ENCODE measurements at places on chromosomes 12 and 14.

GRCh38 chr14:23136566-23137133 lies 17.6 kb upstream of the CEBPE start:
- no peak for DNase-seq

- DNase-seq: no peak
Observed at GRCh38 chr12:131920902-131921840, 7.9 kb upstream of the PUS1 start.

GRCh38 chr12:96263449-96263902 lies 69.3 kb downstream of the ELK3 start:
- DNase-seq: no peak

GRCh38 chr12:88144546-88145468 lies 2.7 kb downstream of the TMTC3 start:
- no peak for DNase-seq

DNA sequence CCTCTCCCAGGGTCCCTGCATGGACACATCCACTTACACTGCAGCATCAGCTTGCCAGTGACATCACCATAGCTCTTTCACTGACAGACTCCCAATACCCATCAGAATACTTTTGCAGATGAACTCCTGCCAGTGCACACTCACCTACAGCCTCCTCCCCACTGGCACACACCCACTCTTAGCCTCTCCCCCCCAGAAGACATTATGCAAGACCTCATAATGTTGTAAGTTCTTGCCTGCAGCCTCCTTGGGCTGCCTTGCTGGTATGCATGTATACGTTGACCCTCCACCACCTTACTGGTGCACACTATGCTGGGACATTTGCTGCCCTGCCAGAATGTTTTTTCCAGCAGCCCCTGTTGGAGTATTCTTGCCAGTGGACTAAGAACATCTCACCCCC lies 324.2 kb downstream of the AEBP2 start:
- DNase-seq: no peak

DNA sequence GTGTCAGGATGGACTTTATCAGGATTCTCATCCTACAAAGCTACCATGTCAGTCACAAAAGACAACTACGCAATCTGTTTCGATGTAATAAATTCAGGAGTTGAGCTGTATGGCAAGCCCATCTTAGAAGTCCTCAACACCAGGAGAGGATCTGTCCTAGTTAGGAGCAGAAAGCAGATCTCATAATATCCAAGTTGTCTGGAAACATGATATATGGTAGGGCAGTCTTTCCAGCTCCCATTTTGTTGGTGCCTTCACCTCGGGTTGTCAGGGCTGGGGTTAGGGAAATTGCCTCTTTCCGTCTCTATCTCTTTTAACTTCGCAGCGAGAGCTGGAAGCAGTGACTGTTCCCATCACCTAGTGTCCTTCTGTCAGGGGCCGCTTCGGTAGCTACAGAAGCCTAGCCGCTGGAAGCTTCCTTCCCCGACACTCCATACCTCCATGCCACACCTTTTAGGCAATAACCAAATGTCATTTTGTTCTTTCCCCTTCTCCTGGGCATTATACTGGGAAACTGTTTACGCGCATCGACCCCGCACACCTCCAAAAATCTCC lies 1.4 kb downstream of the NIN start:
- no peak for DNase-seq

DNA sequence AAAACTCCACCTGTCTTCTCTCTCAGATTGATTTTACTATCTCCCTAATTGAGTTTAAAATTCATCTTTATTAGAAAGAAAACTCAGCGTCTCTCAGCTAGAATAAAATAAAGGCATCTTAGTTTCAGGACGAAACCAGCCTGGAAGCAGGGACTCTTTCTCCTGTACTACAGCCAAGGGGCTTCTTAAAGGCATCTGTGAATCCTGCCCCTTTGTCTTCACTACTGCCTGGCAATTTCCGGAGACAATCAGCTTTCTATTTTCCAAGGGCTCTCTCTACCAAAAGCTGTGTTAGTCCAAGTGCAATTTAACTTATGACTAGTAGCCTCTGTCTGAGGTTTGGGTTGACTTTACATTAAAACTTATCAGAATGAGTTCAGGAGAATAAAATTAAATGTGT lies 623.3 kb upstream of the FOXG1 start:
- DNase-seq: no peak

GRCh38 chr12:111322336-111323250 lies 46.3 kb downstream of the PHETA1 start:
- DNase-seq: no peak

DNA sequence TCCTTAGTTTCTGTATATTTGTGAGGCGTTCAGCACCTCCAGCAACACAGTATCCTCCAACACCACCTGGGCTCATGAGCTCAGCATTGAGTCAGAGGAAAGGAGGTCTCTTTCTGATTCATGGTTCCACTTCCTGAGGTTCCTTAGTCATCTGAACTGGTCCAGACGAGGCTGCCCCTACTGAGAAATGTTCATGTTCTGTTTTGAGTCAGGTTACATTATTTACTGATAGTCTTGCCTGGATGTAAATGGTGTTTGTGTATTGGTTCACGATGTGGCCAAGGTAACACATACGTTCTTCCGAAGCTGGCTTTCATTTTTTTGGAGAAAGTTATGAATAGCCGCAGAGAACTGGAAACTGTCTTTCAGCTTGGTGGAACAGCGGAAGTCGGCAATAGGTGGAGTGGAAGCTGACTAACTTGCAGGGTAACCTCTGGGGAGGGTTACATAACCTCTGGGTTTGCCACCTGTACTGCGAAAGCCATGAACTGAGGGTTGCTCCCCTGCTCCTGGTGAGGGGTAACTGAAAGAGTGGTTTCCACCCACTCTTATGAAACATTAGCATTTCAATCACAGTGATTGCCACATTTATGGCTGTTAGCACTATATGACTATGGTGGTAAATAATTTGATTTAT lies 42.2 kb upstream of the MANSC4 start:
- DNase-seq: no peak

DNA sequence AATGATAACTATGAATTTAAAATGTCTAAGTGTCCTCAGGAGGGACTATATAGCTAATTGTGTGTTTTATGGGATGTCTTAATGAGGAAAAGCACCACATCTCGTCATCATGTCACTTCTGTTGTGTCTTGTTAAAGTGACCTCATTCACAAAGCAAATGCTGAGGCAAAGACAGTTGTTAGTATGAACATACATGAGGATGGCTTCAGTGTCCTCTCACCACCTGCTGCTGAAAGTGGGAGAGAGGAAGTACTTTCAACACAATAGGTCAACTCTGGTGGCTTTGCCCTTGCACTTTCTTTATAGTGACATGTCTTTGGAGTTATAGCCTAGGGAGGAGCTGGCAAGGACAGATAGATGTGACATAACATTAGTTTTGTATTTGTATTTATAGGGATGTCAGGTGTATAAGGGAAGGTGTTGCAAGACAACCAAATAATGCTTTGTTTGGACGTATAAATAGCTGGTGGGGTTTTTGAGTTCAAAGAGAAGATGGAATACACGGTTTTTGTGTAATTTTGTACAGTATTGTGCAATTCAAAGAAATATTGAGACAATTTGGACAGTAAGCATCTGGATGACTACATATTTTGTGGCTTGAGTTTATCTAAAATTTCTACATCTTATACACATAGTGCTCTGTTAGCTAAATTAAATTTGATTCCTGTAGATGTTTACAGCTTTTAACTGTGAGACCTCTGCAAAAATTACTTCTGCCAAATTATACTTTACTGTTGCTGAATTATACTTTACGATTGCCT lies 131.7 kb upstream of the ATP2B1 start:
- no peak for DNase-seq

- DNase-seq: no peak
Observed at GRCh38 chr12:94941440-94941862, 62.0 kb downstream of the NDUFA12 start.

DNA sequence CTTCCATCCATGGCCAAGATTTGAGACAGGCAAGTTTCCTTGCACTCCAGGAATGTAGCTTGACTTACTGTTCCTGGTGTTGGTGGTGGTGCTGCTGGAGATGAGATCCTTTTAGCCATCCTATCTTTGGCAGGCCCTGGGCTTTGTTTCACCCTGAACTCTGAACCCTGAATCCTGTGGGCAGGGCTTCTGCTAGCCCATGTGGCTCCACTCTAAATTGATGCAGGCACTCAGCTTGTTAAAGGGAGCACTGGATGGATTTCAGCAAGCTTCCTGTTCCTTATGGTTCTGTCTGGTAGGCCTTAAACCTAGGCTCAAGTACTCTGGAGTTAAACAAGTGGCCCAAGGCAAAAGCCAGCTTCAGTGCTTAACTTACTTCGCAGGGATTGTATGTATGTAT lies 138.2 kb downstream of the RGS6 start:
- no peak for DNase-seq
